Activated CD4-positive, alpha-beta T cell treated with anti-CD3 and anti-CD28 coated beads, Interleukin-2, amount 50 U/mL, for 24 hours (primary cell): ENCODE measurements at places on chromosomes 7 and 10.

DNA sequence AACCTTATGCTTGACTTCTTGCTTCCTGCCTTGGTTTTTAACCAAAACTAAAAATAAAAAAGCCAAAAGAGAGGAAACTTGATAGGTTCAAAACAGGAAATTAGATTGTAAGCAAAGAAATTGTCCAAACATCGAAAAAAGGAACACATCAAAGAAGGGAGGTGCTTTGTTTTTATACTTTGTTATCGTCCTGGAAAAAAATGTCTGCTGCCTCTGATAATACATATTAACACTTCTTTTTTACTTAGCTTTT lies 286.6 kb upstream of the C7orf33 start:
- DNase-seq: no peak

- DNase-seq: no peak
Observed at GRCh38 chr10:124500757-124501156, 39.1 kb downstream of the LHPP start.

DNA sequence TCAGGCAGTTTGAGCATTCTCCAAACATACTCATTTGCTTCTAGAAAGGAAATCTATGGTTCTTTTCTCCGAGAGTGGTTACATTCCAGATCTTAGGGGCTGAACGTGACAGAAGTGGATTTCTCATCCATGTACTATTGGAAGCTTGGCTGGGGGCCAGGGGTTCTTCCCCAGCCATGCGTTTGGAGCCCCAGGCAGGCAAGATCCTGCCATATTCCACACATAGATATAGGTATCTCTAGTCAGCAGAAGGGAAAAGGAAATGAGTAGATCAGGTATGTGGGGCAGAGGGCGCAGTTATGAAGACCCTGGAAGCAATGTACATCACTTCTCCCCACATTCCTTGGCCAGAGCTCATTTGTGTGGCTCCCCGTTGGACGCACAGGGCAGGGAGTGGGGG lies 299.8 kb downstream of the CCDC3 start:
- no peak for DNase-seq

GRCh38 chr7:133365917-133366316 lies 113.0 kb downstream of the EXOC4 start:
- no peak for DNase-seq

- DNase-seq: no peak
Observed at GRCh38 chr10:31381766-31382316, 62.8 kb downstream of the ZEB1 start.

DNA sequence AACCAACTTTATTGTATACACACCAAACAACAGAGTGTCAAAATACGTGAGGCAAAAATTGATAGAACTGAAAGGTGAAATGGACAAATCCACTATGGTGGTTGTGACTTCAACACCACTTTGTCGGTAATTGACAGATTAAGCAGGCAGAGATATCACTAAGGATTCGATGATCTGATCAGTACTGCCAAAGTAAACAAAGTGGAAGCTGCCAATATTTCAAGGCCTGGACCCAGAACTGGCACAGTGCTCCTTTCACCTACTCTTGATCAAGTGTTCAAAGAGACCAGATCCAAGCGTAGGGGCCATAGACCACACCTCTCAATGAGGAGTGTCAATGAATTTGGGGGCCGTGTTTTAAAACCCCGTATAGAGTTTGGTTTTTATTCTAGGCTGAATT lies 167.0 kb downstream of the CDK14 start:
- no peak for DNase-seq

DNA sequence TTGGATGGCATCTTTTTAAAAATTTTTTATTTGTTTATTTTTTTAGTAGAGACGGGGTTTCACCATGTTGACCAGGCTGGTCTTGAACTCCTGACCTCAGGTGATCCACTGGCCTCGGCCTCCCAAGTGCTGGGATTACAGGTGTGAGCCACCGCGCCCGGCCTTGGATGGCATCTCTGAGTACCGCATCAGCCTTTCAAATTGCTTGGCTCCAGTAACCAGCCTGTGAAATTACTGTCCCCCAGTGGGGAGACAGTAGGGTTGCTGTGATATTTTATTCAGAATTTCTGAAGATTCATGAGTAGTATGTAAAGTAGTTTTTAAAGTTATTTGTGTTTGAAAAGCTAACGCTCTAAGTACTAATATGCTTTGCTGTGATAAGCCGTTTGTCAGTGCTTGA lies 1.2 kb downstream of the NUB1 start:
- DNase-seq: no peak

DNA sequence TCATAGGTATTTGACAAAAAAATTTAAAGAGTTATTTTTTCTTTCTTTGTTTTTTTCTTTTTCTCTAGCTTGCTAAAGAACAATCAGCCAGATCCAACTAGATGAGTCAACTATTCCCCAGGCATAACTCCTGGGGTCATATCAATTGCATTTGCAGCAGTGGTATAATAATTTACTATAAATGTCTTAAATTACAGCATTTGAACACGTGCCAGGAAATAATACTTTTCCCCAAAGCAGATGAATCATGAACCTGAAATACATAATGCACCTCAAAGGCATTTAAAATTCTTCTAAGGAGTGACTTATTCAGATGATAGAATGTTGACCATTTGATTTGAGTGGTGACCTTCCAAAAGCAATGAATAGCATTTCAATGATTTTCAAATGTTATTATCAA lies 190.1 kb downstream of the LRRTM3 start:
- no peak for DNase-seq

GRCh38 chr10:3427347-3427746 lies 254.8 kb upstream of the PITRM1 start:
- DNase-seq: no peak

- DNase-seq: no peak
Observed at GRCh38 chr10:114301951-114302710, 63.1 kb downstream of the VWA2 start.

DNA sequence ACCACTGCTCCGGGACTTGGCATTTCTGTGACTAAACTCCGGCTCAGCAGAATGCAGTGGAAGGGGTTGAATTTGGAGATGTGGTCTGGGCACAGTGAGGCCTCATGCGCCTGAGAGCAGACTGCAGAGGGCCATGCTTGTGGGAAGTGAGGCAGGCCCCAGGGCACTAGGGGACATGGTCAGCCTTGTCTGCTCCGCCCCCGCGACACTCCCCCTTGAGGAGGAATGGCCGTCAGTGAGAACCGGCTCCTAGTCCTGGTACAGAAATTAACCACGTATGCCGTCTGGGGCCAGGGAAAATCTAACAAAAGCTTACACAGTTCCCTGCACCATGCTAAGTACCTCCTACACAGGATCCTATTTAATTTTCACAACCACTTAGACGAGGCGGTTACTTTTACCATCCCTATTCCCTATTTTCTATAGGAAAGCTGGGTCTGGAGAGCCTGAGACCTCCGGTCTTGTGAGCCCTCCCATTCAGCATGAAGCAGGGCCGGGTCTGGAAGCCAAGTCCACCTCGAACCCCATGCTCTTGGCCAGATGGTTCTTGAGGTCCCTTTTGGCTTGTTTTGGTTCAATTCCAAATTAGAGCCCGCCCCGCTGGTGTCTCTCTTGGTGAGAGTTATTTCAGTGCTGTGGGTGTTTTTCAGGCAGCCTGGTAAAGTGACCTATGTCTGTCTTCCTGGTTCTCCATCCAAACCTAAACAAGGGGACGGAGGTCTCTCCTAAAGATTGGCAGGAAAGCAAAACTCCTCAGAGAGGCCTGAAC lies 87.7 kb upstream of the PITRM1 start:
- DNase-seq: no peak

- no peak for DNase-seq
Observed at GRCh38 chr10:130409331-130409730, 273.1 kb downstream of the GLRX3 start.

DNA sequence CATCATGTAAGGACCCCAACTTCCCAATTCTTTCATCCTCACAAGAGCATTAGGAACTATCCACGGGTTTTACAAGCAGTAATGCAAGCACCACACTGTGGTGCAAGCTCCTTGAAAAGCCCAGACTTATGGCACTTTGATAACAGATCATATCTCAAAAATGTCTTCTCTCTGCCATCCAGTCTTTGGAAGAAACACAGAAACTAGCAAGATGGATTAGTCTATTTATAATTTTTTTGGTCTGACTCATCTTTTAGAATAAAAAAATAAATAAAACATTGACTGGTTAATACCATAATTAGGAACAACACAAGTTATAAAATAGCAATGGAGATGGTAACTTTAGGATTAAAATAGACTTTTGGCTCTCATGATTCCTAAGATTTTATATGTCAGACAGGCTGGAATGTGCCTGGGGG lies 49.0 kb upstream of the CALD1 start:
- DNase-seq: no peak

DNA sequence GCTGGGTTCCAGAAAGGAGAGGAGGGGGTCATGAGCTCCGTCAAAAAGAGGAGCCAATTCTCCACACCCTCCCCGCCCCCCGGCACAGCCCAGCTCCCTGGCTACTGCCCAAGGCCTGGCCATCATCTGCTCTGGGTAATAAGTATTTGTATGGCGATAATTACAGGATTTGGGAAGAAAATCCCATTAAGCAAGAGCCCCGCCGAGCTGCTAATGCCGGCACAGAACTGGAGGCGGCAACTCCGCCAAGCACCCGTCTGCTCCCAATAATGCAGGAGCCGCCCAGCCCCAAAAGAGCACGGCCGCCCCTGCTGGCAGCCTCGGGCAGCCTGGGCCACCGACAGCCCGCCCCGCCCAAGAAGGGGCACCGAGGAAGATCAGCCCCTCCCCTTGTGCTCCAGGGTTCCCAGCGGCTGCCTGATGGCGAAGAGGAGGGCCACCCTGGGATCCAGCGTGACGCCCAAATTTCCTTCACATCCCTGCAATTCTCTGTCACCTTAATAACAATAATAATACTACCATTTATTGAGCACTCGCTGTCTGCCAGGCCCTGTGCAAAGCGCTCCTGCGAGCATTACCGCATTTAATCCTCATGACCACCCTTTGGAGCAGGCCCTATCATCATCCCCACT lies 5.9 kb downstream of the SLIT1 start:
- DNase-seq: no peak

- DNase-seq: no peak
Observed at GRCh38 chr10:24457661-24458318, 248.9 kb downstream of the KIAA1217 start.

DNA sequence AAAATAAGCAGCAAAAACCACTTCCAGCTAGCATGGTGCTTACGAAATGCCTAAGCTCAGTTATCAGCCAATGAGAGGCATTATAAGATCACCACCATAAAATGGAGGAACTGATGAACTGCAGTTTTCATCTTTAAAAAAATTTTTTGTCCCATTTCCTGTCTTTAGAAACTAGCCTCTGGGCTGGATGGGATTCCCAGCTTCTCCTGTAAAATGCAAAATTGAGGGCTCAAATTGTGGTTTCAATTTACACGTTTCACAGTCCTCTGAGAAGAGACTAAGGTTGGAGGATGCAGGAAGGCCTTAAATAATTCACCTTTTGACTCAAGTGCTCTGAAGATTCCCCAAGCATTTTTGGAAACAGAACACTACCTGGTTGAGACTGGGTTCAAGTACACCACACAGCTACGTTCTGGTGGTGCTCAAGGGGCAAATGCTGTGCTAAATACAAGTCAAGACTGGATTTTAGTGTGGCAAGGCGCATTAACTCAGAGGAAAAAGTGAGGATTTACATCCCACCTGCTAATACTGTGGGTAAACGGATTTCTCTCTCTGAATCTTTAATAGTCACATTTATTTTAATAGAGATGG lies 951 bp downstream of the ZNF25 start:
- no peak for DNase-seq

DNA sequence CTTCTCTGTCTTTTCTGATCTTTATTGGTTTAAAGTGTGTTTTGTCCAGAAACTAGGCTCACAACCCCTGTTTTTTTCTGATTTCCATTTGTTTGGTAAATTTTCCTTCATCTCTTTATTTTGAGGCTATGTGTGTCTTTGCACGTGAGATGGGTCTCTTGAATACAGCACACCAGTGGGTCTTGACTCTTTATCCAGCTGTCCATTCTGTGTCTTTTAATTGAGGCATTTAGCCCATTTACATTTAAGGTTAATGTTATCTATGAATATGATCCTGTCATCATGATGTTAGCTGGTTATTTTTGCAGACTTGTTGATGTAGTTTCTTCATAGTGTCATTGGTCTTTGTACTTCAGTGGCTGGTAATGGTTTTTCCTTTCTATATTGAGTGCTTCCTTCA lies 10.1 kb downstream of the TEX36 start:
- DNase-seq: no peak

- no peak for DNase-seq
Observed at GRCh38 chr10:21159669-21160068, 262.6 kb upstream of the NEBL start.

DNA sequence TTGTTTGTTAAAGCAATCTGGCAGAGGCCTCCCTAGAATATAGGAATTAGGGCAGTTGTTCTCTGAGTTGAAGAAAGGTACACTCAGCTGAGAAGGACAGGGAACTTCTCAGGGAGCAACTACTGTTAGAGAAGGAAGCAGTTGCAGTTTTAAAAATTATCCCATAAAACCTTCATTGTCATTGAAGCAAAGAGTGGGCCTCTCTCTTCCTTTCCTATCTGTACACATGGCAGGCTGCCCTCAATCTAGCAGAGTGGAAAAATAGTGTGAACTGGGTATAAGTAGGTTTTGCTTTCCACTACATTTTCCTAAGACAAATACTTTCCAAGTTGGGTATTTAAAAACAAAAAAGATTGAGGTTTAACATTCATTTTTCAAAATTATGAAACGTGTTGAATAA lies 236.7 kb upstream of the KLF14 start:
- no peak for DNase-seq

DNA sequence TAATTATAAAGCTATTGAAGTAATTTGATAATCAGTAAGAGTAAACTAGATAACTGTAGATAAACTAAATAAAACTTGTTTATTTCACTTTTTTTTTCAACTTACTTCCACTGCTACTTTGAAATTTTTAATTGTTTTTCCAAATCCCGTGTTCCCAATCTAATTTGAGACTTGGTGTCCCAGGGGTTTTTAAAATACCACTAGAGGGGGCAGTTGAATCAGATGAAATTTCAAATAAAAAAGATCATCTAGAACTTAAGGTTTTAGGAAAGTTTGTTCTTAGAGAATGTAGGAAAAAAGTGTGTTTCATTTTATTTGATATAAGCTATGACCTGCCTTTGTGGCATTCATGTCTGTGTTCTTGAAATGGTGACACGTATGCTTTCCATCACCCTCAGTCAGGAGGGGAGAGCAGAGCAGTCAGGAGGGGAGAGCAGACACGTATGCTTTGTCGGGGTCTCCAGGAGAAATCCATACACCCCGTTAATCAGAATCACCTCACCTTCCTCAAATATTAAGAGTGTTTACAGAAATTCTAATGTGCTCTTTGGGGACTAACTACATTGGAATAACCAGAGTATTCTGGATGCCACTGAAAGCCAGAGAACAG lies 49.9 kb downstream of the C10orf67 start:
- DNase-seq: no peak

- no peak for DNase-seq
Observed at GRCh38 chr7:6317797-6318438, 45.5 kb upstream of the CYTH3 start.
